NCI-H2081 (cell line): ENCODE measurements at places on chromosomes 11 and 22.

- no peak for DNase-seq
Observed at GRCh38 chr11:23859087-23859486, 637.8 kb upstream of the LUZP2 start.

GRCh38 chr11:69241844-69242243, 52.1 kb upstream of the MYEOV start:
- DNase-seq = no peak

- no peak for DNase-seq
Observed at GRCh38 chr11:131138731-131139130, 222.5 kb upstream of the SNX19 start.

DNA sequence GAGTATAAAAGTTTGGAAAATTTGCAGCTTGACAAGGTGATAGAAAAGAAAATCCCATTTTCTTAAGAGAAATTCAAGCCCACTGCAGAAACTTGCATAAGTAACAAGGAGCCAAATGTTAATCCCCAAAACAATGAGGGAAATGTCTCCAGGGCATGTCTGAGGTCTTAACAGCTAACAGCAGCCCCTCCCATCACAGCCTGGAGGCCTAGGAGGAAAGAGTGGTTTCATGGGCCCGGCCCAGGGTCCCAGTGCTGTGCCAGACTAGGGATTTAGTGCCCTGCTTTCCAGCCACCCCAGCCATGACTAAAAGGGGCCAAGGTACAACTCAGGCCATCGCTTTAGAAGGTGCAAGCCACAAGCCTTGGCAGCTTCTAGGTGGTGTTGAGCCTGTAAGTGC, 123.7 kb upstream of the TRPC6 start:
- DNase-seq = no peak

GRCh38 chr11:12164061-12165014, 53.9 kb downstream of the MICAL2 start:
- DNase-seq = no peak

- no peak for DNase-seq
Observed at GRCh38 chr11:37184326-37184725, 586.3 kb upstream of the RAG2 start.

DNA sequence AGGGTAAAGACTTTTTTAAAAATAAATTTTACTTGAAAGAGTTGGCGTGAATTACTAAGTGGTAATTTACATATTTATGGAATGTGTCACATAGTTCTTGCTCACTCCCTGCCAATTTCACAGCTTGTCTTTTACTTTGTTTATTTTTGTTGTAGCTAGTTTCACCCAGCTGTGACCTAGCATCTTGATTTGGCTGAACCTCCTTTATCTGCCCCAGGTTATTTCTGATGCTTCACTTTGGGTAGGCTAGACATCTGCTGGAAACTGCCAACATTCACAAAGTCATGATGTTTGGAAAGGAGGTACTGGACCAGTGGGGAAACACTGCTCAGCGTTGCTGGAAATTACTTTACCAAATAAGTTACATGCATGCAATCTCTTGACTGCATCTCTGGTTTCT, 1676.0 kb upstream of the RAG2 start:
- DNase-seq = no peak

DNA sequence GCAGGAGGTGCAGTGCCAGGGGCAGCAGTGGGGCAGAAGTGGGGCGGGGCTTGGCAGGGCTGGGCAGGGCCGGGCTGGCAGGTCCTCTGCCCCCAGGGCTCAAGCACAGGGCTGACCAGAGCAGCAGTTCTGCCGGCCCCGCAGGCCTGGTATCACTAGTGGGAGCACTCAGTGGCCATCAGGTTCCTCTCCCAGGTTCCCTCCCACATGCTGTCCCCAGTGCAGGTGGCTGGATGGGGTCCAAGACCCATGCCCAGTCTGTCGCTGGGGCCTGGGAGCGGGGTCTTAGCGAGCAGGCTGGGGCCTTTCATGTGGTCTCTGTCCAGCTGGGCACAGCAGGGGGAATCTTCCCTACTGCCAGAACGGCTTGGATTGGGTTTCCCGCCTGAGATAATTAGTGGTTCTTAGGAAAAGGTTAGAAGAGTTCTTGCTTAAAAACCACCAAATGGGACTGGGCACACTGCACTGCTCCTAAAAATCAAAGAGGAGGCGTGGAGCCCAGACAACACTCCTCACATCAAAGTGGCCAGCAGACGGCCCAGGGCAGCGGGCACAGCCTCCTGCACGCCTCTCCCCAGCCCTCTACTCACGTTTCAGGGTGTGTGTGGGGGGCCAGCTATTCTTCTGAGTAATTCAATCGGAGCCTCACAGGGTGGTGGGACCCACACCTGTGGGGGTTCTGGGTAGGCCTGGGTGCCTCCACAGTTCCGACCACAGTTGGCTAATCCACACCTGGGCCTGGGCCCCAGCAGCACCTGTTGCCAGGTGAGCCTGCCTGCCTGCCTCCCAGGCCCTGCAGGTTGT, 45.6 kb downstream of the TPCN2 start:
- no peak for DNase-seq

GRCh38 chr22:37253126-37253660, 9.1 kb upstream of the RAC2 start:
- DNase-seq = no peak

- DNase-seq = no peak
Observed at GRCh38 chr11:134901542-134901941, 489.5 kb upstream of the B3GAT1 start.

DNA sequence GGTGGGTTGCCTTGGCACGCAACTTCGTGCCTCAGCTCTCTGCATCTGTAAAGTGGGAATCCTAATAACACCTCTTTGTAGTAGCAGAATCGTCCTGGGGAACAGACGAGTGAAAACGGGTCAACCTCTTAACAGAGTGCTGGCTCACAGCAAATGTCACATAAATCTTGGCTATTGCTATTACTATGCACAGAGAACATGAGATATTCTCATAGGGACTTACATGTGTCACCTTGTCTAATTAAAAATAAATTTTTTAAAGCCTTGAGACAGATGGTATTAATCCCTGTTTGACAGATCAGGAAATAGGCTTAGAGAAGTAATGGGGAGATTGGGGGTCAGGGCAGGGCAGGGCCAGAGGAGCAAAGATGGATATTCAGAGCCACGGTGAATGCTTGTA, 44.3 kb upstream of the IGSF9B start:
- DNase-seq = no peak
